ENCODE measurements at places on chromosomes 11 and 22. TPM values are rescaled to one million over a fixed set of nuclear protein-coding genes. Genes with fewer than 3 reads are reported as not detected.
A peak's percentile ranks its signal among the peaks of the same experiment; 100 is the strongest.

DNA sequence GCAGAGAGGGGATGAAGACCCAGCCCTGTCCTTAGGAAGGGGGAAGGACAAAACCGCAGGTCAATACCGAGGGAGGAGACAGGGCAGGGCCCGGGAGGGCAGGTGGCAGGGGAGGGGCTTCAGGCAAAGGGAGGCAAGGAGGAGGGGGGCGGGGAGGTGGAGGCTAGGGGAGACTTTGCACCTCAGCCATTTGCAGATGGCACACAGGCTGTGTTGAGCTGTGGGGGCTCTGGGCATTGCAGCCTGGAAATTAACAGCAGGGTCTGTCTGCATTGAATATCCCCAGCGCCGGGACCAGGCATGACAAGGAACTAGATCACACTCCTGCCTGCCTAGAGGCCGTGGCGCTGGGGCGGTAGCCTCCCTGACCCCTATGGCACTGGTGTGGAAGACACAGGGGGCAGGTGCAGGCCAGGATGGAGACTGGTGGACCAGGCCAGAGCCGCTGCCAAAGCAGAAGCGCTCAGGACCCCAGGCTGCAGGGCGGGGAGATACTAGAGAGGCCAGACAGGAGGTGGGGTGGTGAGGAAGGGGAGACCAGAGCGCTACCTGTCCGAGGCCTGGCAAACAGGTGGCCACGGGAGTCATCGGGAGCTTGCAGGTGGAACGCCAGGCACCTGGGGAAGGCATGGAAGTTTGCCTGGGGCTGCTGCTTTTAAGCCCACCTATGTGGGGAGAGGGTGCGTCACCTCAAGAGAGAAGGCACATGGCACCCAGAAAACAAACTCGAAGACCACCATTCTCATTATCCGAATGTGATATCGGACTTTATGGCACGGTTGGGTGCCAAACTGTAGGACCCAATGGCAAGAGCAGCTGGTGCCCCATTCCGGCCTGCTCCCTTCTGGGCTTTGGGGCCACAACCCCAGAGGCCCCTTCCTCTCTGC, 11.5 kb downstream of the CBX6 start:
- no peak for DNase-seq
- H3K27ac ChIP-seq = no peak overlapping the region
- H3K27me3 ChIP-seq = no peaks in the 10 kb centered on the region
- no peak overlapping the region for H3K4me3 ChIP-seq
- peaks cover 20% of the 10 kb centered on the region for H3K4me1 ChIP-seq

GRCh38 chr11:75625021-75625420, 43.8 kb downstream of the MAP6 start:
- no peak for DNase-seq
- no peak overlapping the region for H3K27ac ChIP-seq
- H3K36me3 ChIP-seq = no peaks in the 10 kb centered on the region

DNA sequence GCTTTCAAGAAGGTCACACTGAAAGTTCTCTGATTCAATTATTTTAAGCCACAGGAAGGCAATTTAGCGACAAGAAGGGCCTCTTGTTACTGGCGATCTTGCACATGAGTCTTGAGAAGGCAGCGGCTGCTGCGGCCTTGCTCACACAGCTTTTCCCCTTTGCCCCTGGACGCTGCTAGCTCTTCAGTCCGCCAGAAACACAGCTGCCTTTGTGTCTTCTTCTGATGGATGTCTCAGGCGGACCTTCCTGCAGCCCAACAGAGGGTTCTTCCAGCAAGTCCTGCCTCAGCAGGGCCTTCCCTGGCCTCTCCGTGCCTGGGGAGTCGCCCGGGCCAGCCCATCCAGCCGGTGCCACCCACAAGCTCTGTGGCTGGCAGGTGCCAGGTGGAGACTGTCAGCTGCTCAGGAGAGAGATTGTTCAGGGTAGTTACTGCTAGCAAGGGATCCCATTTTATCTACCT, 59.4 kb downstream of the PKNOX2 start:
- no peak overlapping the region for H3K27ac ChIP-seq
- no peaks in the 10 kb centered on the region for H3K27me3 ChIP-seq
- no peaks in the 10 kb centered on the region for H3K36me3 ChIP-seq

DNA sequence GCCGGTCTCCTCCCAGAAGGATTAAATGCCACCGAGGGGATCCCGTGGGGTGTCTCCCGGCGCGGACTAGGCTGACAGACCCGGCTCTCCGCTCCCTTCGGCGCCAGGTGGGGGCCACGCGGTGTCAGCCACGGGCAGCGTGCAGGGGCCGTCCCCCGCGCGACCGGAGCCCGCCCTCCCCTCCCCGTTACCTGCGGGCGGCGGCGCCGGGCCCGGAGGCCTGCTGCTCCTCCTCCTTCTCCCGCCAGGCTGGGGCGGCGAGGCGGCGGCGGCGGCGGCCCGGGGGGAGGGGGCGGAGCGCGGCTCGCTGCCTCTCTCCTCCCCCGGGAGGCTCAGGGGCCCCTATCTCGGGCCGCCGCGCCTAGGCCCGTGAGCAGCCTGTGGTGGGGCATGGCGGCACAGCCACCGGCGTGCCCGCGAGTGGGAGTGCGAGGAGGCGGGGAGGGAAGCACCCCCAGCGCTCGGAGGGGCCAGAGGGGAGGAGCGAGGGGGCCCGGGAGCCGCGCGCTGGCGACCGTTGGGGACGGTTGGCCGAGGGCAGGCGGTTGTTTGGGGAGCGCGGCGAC, 450 bp downstream of the ZBTB44 start:
- DNase-seq = peak; percentile 88
- peak overlapping the region; percentile 89 for H3K4me3 ChIP-seq
- H3K4me1 ChIP-seq = peaks cover 22% of the 10 kb centered on the region
- H3K27ac ChIP-seq = peak overlapping the region; percentile 90
- no peaks in the 10 kb centered on the region for H3K36me3 ChIP-seq

GRCh38 chr22:50209893-50210292, 9.1 kb downstream of the SELENOO start:
- H3K27ac ChIP-seq = no peak overlapping the region
- H3K4me1 ChIP-seq = peaks cover 9% of the 10 kb centered on the region
- peaks cover 80% of the 10 kb centered on the region for H3K36me3 ChIP-seq
- no peaks in the 10 kb centered on the region for H3K27me3 ChIP-seq
- DNase-seq = peak; percentile 81
- H3K4me3 ChIP-seq = no peak overlapping the region

DNA sequence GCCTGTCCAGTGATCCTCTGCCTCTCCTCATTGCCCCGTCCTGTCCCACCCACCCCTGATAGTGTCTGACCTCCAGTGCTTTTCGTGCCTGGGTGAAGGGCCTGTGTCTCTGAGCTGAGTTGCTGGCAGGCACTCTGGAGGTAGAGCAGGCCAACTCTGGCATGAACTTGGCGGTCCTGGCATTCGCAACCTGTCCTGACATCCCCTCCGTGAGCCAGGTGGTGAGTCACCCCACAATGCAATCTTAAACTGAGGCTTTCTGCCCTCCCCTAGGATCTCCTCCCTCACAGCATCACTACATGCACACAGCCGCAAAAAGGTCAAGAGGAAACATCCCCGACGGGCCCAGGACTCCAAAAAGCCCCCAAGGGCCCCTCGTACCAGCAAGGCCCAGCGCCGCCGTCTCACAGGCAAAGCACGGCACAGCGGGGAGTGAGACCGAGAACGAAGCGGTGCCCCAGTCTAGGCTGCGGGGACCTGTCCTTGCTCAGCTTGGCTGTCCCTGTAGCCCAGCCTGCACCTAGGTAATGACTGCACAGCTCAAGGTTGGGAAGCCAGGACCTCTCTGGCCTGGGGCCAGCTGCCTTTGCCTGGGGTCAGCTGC, 4.9 kb downstream of the NOL12 start:
- no peak overlapping the region for H3K4me3 ChIP-seq
- no peak overlapping the region for H3K27ac ChIP-seq
- peaks cover 13% of the 10 kb centered on the region for H3K4me1 ChIP-seq
- peaks cover 48% of the 10 kb centered on the region for H3K36me3 ChIP-seq
- no peak for DNase-seq

DNA sequence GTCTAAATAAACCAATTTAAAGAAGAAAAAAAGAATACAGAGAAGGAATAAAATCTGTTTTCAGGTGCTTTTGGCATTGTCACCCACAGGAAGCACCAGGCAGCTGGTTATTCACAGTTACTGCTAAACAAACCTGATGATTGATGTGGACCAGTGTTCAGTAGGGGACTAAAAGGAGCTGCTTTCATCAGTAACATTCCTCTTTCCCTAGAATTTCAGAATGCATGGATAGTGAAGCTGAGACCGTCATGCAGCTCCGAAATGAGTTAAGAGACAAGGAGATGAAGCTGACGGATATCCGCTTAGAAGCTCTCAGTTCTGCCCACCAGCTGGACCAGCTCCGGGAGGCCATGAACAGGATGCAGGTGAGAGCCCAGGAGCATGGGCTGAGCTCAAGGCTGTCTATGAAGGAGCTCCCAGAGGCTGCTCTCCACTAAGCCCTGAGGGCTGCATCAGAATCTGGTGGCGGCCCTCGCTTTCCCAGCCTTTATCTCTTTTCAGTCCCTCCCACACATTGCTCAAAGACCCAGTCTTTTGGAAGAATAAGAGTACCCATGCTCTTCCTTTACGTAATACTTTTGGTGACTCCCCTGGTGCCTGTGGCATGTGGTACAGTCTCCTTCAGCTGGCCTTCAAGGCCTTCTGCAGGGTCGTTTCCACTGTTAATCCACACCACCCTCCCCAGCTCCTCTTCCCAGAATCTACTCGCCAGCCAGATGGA, 69.5 kb downstream of the DBX1 start:
- no peak for DNase-seq
- peaks cover 32% of the 10 kb centered on the region for H3K36me3 ChIP-seq
- H3K4me3 ChIP-seq = no peak overlapping the region
- no peaks in the 10 kb centered on the region for H3K27me3 ChIP-seq
- no peak overlapping the region for H3K27ac ChIP-seq
- H3K4me1 ChIP-seq = peaks cover 6% of the 10 kb centered on the region

DNA sequence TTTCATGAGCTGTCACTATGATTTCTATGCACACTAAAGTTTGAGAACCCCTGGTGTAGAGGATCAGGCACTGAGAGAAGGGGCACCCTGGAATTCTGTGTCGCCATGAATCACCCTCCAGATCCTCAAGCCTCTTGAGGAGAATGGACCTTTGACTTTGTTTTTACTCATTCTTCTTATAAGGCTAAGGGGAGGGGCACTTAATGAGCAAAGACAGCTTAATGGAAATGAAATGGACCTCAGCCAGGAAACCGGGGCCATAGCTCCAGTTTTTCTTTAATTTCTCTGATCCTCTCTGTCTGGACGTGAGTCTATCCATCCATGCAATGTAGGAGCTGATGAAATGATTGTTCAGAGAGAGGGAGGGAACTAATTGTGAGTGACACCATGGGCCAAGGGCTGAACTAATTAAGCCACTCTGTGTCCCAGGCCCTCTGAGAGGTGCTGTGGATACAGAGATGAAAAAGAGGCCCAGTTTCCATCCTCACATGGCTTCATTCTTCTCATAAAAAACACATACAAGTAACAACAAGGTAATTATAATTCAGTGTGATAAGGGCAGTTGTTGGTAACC, 32.8 kb downstream of the OR2AT4 start:
- no peaks in the 10 kb centered on the region for H3K4me1 ChIP-seq
- H3K4me3 ChIP-seq = no peak overlapping the region
- peaks cover 12% of the 10 kb centered on the region for H3K27me3 ChIP-seq
- no peak overlapping the region for H3K27ac ChIP-seq
- H3K36me3 ChIP-seq = no peaks in the 10 kb centered on the region
- DNase-seq = no peak

GRCh38 chr22:29040385-29041275, 21.0 kb downstream of the C22orf31 start:
- no peak for DNase-seq
- no peak overlapping the region for H3K27ac ChIP-seq
- H3K36me3 ChIP-seq = no peaks in the 10 kb centered on the region
- H3K4me1 ChIP-seq = peaks cover 21% of the 10 kb centered on the region

DNA sequence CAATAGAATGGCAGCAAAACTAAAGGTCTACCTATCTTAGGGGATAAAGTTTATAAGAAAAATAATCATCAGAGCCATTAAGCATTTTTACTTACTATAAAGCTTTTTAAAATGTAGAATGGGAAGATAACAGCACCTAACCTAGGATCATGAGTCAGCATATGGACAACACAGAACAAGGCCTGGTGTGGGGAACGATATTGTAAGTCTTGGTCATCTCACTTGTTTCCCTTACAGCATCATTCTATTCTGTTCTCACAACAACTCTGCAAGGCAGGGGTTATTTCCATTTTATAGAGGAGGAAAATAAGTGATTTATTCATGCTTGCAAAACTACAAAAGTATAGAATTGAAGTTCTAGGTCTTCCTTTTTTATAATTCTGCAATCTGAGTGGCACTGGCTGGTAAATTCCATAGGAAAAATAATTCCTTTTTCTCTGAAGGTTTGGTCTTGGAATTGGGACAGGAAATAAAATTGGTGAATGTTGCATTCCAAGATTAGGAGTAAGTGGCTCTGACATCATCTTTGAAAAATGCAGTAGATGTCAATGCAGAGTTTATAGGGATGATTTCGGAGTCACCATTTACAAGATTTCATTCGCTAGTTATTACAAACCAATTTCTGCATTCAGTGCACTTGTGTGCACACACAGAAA, 423.0 kb downstream of the DYNC2H1 start:
- no peaks in the 10 kb centered on the region for H3K4me1 ChIP-seq
- no peaks in the 10 kb centered on the region for H3K36me3 ChIP-seq
- no peaks in the 10 kb centered on the region for H3K27me3 ChIP-seq
- no peak for DNase-seq

Gene APOL4
- total RNA-seq = 14.3 TPM

Gene FAM111B
- total RNA-seq = 0.87 TPM

Gene CALCA
- not detected for total RNA-seq
